ENCODE measurements at places on chromosomes 6 and 20. TPM values are rescaled to one million over a fixed set of nuclear protein-coding genes. Genes with fewer than 3 reads are reported as not detected.
A peak's percentile ranks its signal among the peaks of the same experiment; 100 is the strongest.

DNA sequence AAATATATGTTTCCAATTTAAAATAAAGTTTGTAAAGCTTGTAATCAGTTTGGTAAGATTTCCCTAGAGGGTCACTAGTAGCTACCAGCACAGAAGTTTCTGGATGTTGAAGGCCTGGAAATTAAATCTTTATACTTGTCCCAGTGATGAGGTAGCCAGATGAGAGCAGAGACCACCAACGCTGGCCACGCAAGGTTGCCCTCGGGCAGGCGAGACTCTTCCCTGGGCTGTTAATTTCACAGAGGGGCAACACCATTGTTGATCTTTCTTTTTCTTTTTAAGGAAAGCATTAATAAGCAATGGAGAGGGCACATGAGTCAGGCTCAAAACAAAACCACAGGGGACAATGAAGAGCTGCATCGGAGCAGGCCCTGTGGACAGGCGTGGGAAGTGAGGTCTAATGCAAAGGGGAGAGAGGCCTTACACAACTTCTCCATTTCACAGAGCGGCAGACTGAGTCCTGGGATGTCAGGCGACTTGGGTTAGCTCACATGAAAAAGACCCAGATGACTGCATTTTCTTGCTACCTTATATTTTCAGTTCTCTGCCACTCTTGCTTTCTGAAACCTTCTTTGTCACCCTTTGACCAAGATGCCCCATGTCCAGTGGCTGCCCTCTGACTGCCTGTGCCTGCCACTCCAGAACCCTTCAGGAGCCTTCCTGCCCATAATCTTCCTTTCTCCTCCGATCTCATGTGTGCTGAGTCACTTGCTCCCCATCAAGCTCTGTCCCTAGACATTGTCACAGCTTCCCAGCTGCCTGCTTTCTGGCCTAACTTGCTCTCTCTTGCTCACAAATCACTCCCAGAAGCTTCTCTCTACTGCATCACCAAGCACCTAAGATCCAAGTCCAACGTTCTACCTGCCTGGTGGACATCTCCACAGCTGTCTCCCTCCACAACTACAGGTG lies 107.7 kb upstream of the CDYL start:
- H3K27me3 ChIP-seq = peaks cover 2% of the 10 kb centered on the region
- no peaks in the 10 kb centered on the region for H3K4me1 ChIP-seq

GRCh38 chr20:7585126-7585679 lies 355.1 kb downstream of the HAO1 start:
- H3K27ac ChIP-seq = no peak overlapping the region
- H3K4me1 ChIP-seq = no peaks in the 10 kb centered on the region
- no peaks in the 10 kb centered on the region for H3K36me3 ChIP-seq
- DNase-seq = no peak
- no peak overlapping the region for H3K4me3 ChIP-seq
- no peaks in the 10 kb centered on the region for H3K27me3 ChIP-seq

DNA sequence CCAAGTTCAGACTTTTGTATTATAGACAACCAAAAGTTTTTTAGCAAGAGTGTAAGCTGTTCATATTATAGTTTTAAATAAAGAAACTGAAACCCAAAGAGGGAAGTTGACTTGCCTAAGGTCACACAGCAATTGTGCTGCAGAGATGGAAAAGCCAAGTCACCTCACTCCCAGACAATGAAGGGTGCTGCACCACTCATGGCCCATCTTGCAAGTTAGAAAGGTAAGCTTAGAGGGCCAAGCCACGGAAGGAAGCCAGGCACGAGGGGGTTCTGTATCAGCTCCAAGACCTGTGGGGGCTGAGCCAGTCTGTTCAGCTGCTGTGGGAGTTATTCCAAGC lies 860 bp downstream of the DEFB124 start:
- no peak overlapping the region for H3K4me3 ChIP-seq
- H3K27me3 ChIP-seq = peaks cover 27% of the 10 kb centered on the region
- H3K36me3 ChIP-seq = no peaks in the 10 kb centered on the region
- H3K4me1 ChIP-seq = no peaks in the 10 kb centered on the region
- no peak overlapping the region for H3K27ac ChIP-seq

The MYO6 gene
- total RNA-seq = 4.6 TPM

DNA sequence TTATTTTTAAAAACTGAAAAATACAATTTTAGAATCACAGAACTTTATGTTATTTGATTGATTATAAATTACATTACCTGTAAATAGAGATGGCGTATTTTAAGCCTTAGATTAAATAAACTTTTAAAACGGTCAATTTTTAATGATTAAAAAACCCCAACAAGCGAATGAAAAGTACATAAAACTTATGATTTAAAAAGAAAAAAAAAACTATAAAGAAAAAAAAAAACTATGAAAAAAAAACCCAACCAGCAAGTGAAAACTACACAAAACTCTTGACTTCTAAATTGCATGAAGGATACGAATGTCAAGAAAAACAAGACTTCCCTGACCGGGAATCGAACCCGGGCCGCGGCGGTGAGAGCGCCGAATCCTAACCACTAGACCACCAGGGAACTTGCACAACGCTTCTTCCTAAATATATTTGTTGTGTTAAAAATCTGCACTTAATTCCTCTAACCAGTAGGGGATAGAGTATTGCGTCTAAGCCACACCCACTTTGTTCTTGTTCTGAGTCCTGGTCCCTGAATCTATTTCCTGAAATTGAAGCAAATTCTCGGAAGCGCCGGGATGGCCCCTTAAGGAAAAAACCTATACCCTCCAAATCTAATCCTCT lies 10.7 kb upstream of the NCOA7 start:
- H3K27me3 ChIP-seq = peaks cover 18% of the 10 kb centered on the region
- no peak overlapping the region for H3K4me3 ChIP-seq
- DNase-seq = peak; percentile 86
- H3K36me3 ChIP-seq = peaks cover 4% of the 10 kb centered on the region
- peaks cover 13% of the 10 kb centered on the region for H3K4me1 ChIP-seq
- H3K27ac ChIP-seq = no peak overlapping the region

GRCh38 chr6:37868447-37868825 lies 48.9 kb downstream of the ZFAND3 start:
- no peak overlapping the region for H3K4me3 ChIP-seq
- H3K27me3 ChIP-seq = no peaks in the 10 kb centered on the region
- peaks cover 25% of the 10 kb centered on the region for H3K4me1 ChIP-seq
- H3K27ac ChIP-seq = no peak overlapping the region
- DNase-seq = no peak

- H3K36me3 ChIP-seq = no peaks in the 10 kb centered on the region
- H3K4me1 ChIP-seq = no peaks in the 10 kb centered on the region
Measured at GRCh38 chr6:18602931-18603330, 215.8 kb downstream of the RNF144B start.

DNA sequence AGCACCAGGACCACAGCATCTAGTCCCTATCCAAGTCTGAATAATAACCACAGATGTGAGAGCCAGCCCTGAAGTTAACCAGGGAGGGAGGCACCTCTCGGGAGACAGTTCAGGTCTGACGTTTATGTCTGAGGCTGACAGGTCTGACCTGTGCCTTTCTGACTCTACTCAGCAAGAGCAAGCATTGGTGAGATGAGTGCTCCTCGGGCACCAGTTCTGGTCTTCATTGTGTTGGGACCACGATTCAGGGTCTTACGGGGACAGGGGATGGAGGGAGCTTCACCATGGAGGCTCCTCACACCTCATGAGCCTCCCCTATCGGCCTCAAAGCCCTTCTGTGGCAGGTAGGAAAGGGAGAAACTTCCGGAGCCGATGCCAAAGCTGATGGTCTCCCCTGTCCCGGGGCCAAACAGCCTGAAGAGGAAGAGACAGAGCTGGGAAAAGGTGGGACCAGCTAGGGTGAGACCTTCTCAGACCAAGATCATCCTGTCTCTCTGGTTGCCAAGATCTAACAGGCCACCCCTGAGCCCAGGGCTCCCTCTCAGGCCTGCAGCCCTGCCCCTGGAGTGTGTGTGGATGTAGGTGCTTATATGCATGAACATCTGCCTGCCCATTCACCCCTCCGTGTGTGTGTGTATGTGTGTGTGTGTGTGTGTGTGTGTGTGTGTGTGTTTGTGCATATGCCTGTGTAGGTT lies 170.5 kb downstream of the VEGFA start:
- H3K4me1 ChIP-seq = no peaks in the 10 kb centered on the region
- no peaks in the 10 kb centered on the region for H3K36me3 ChIP-seq
- H3K4me3 ChIP-seq = no peak overlapping the region
- H3K27ac ChIP-seq = no peak overlapping the region
- peaks cover 2% of the 10 kb centered on the region for H3K27me3 ChIP-seq

Measured in activated CD4-positive, alpha-beta memory T cell treated with anti-CD3 and anti-CD28 coated beads, Interleukin-2, amount 10 ng/mL, durations not matched to agents 7 days and 5 days (primary cell).